AG04450 (cell line): ENCODE measurements at places on chromosomes 16 and 17.

- DNase-seq, result no peak
Measured at GRCh38 chr16:63581570-63581969, 1540.3 kb downstream of the CDH11 start.

DNA sequence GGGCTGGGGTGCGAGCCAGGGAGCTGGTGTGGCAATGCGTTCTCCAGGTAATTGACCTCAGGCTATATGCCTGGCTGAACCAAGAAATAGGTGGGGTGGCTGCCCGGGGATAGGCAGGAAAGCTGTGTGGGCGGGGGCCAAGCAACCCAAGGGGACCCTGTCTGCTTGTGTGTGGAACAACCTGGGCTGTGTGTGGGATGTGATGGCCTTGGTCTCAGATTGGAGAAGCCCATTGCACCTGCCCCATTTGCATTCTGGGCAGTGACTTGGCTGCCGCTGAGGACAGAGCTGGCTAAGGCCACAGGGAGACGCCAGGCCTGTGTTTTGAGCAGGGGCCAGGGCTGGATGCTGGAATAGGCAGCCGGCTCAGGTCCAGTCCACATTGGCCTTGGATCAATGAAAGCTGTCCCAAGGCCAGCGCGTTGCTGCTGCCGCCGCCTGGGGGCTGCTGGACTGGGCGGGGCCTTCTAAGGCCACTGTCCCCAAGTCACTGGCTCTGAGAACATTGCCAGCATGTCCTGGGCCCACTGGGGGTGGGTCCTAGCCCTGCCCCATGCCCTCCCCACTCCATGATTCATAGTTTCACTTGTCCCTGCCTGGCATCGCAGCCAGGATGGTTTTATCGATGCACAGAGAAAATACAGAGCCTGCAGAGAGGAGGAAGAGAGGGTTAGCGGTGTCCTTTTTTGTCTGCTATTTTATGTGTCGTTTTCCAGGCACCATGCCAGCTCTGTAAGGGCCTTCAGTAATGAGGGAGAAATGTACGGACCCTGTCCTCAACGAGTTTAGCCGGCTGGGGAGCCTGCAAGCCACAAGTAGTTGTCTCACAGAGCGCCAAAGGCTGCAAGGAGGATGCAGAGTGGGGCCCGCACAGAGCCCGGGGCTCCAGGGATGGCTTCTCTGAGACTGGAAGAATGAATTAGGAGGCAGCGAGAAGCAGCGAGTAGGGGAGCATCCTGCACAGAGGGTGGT lies 43.9 kb downstream of the NKD1 start:
- no peak for DNase-seq

DNA sequence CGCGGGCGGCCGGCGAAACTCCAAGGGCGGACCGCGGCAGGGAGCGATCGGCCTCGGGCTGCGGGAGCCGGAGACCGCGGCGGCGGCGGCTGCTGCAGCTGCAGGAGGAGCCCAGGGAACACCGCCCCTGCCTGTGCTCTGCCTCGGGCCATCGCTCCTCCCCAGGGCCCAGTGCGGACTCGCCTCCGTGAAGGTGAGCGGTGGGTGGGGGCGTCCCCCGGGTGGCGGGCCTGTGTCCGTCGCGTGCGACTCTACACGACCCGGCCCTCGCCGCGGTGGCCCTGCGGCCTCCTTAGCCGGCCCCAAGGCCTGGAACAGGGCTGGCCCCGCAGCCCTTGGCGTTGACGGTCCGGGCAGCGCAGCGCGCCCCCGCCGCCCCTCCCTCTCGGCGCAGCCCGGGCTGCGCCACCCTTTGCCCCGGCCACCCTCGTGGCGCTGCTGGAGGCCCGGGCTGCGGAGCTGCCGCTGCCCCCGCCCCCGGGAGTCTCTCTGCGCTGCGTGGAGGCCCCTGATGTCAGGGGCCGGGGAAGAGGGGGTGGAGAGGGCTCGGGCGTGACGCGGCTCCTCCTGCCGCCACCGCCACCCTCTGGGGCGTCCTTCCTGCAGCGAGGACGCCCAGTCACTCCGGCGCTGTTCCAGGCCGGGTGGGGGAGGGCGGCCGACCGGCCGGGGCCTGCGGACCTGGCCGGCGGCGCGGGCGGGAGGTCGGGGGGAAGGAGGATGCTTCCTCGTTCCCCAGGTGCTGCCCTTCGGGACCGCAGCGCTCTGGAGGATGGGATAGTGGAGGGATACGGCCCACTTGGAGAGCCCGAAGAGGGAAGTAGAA lies 485 bp downstream of the DYNLL2 start:
- no peak for DNase-seq

- no peak for DNase-seq
Measured at GRCh38 chr17:39217734-39218369, 7.9 kb downstream of the STAC2 start.

DNA sequence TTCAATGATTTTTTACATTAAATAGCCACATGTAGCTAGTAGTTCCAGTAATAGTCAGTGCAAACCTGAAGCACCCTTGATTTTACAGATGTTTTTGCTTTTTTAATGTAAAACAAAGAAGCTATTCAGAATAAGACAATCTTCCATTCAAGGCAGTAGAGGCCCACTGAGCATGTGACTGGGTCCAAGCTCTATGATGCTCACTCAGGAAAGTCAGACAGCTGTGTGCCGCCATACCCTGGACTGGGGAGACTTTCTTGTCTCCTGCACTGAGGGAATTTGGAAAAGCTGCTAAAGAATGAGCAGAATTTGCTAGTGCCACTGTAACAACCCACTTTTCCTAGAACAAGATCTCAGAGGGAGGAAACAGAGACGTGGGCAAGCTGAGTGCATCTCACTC lies 11.5 kb downstream of the CENPN start:
- DNase-seq, result no peak

DNA sequence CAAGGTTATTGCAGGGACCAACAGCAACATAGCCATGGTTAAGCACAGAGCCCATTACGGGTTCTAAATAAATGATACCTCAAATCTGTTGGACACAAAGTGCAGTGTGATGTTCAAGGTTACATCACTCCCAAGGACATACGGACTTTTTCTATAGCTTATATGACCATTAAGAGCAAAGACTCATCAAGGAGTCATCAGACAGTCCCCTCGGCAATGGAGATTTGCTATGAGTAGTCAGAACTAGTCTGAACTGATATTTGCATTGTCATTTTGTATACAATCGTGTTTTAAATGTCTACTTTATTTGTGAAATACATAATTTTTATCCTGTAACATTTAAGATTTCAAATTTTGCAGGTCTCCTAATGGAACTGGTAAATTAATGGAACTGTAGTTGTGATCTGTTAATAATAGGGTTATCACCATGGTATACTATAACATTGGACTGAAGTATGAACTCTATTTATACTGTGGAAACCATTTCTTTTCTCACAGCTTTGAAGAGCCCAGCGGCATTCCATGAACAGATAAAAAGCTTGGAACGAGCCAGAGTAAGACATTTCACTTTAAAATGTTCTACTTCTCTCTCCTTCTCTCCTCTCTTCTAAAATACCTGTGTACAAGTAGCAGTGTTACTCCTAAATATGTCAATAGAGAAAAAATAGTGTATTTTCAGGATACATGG lies 140.9 kb downstream of the MRTFB start:
- no peak for DNase-seq

DNA sequence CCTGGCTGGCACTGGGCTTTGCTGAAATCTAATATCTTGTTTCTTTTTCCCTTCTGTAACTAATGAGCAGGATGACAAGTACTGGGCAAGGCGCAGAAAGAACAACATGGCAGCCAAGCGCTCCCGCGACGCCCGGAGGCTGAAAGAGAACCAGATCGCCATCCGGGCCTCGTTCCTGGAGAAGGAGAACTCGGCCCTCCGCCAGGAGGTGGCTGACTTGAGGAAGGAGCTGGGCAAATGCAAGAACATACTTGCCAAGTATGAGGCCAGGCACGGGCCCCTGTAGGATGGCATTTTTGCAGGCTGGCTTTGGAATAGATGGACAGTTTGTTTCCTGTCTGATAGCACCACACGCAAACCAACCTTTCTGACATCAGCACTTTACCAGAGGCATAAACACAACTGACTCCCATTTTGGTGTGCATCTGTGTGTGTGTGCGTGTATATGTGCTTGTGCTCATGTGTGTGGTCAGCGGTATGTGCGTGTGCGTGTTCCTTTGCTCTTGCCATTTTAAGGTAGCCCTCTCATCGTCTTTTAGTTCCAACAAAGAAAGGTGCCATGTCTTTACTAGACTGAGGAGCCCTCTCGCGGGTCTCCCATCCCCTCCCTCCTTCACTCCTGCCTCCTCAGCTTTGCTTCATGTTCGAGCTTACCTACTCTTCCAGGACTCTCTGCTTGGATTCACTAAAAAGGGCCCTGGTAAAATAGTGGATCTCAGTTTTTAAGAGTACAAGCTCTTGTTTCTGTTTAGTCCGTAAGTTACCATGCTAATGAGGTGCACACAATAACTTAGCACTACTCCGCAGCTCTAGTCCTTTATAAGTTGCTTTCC lies 56.0 kb downstream of the HLF start:
- DNase-seq, result no peak

DNA sequence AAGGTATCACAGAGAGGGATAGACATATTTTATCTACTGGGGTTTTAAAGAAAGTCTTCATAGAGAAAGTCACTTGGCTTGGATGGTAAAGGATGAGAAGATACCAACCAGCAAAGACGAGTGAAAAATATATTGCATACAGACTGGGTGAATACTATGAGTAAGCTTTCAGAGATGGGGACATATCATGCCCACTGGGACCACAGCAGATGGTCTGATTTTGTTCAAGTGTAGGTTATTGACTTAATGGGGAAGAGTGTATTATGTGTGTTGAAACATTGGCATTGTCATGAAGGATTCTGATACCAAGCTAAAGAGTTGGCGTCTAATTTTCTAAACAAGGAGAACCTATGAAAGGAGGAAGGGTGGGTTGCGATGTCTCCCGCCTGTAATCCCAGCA lies 13.8 kb upstream of the MMD start:
- DNase-seq, result no peak

GRCh38 chr16:22161999-22162655 lies at the start of gene SDR42E2:
Gene SDR42E2 (plus strand): TSS chr16:22162506. CDS start chr16:22165583, 3,077 bp downstream.
- DNase-seq, result no peak

DNA sequence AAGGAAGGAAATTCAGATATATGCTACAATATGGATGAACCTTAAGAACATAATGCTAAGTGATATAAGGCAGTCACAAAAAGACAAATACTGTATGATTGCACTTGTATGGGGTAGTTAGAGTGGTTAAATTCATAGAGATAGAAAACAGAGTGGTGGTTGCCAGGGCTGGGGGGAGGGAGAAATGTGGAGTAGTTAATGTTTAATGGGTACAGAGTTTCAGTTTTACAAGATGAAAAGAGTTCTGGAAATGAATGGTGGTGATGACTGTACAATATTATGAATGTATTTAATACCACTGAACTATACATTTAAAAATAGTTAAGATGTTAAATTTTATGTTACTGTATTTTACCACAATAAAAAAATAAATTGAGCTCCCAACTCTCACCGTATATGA lies 157.9 kb downstream of the TOX3 start:
- DNase-seq, result no peak

DNA sequence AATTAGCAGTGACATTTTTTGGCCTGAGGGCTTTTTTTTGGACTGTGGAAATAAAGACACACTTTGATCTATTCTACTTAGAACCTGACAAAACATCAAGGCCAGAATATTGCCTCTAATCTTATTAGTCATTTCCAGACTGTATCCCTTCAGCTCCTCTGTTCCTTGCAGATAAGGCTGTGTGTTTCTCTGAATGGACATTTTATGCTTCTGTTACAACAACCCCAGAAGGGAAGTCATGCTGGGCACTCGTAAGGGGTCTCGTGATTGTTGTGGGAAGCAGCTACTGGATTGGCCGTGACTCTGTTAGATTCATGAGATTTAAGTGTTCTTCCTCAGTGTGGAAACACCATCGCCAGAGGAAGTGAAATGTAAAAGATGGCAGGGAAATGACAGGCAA lies 31.6 kb upstream of the HS3ST2 start:
- DNase-seq, result no peak

- no peak for DNase-seq
Measured at GRCh38 chr17:27240086-27240801, 53.7 kb upstream of the WSB1 start.

GRCh38 chr16:426906-427249 lies 1.4 kb downstream of the RAB11FIP3 start:
- no peak for DNase-seq

DNA sequence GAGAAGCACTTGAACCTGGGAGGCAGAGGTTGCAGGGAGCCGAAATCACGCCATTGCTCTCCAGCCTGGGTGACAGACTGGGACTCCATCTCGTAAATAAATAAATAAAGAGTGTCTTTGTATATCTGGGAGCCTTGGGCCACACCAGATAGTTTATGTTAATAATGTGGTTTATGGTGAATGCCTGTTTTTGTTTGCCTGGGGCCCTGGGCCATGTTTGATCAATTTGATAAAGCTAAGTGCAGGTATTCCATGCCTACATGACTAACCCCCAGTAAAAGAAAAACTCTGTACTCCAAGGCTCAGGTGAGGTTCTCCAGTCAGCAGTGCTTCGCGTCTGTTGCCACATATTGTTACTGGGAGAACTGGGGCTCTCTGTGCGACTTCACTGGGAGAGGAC lies 15.1 kb downstream of the SCIMP start:
- DNase-seq, result no peak

DNA sequence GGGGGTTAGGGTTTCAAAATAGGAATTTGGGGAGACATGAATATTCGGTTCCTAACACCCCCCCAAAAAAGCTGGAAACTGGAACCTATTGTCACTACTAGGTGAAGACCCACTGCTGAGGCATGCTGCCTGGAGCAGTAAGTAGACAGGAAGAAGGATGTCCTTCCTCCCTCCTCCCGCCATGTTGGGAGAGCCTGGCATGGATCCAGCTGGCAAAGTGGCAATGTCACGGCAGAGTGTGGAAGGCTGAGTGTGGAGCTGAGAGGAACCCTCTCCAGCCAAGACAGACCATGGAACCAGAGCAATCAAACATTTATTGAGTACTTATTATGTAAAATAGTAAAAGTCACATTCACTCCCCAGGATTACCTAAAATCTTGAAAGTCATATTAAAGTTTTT lies 49.0 kb downstream of the CCDC182 start:
- no peak for DNase-seq

DNA sequence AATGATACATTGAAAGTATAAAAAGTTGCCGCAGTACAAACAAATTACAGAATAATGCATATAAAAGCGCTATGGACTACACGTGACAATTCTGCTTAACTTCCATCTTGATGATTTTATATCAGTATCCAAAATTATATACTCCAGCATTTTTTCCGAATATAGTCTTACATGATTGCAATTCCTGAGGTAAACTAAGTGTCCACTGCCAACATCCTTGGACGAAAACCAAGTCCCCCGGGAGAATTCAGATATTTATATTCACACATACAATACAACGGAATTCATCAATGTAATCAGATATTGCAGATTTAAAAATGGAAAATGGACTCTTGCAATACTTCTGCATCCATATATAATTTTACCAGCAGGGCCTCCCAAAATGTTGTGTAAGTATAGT lies 8.9 kb upstream of the MYH11 start:
- DNase-seq, result no peak
